K562 (cell line): ENCODE measurements at places on chromosomes 2 and 18. TPM values are rescaled to one million over a fixed set of nuclear protein-coding genes. Genes with fewer than 3 reads are reported as not detected.
A peak's percentile ranks its signal among the peaks of the same experiment; 100 is the strongest.

The PSMD14 gene
- 166 and 175 TPM in 2 replicates for total RNA-seq

GRCh38 chr2:8103085-8103708 lies 578.7 kb upstream of the ID2 start:
- no peak for DNase-seq

The NOL4 gene
- total RNA-seq, result not detected in 2 replicates

- peak; percentile 34 for DNase-seq
These were observed 112.8 kb downstream of the CDC42EP3 start for GRCh38 chr2:37558623-37559022.

- DNase-seq, result no peak
These were observed 670.4 kb downstream of the ADCYAP1 start for GRCh38 chr18:1575084-1575483.

The GCKR gene
- total RNA-seq, result 0.25 and 0.55 TPM in 2 replicates

GRCh38 chr18:37429791-37430190 lies 135.8 kb downstream of the CELF4 start:
- no peak for DNase-seq

DNA sequence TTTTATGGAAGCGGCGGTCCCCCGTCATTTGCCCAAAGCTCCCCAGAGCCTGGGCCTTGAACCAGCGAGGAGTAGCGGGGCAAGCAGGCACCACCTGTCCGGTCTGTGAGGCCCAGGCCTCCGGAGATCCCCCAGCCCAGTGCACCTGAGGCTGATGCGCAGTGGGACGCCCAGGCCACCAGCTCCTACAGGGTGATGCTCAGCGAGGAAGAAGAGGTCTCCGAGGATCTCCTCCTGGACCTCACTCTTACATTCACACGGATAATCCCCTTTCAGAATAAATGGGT lies 220.2 kb downstream of the NDUFA10 start:
- DNase-seq, result no peak

DNA sequence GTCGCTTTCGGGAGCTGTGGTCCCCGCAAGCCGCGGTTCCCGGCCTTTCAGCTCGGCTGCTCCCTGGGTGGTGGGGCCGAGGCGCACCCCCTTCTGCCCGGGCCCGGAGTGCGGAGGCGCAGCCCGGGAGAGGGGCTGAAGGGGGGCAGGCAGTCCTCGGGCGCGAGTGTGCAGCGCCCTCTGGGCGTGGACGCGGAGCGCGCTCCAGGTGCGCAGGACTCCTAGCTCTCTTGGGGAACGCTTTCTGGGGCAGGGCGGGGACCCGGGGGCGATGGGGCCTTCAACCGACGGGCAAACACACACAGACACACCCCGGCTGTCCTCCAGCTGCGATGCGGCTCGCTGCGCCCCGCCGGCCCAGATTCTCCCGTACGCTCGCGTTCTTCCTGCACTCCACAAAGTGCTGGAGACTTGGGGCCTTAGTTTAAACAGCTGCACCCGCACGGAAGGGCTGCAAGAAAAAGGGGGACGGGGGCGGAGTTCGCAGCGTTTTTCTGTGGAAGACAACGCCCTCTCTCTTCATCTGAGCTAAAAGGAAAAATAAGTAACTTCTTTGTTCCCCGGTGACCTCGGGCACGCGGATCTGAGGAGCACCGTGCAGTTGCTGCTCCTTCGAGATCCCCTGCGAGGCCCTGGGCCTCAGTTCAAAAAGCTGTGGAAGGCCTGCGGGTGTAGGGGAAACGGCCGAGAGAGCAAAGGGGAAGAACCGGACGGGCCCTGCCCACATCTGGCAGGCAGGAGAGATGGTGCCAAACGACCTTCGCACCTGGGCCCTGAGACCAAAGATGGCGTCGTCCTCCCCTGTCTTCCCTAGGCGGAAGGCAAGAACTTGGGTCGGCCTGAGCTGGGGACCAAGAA lies 593 bp upstream of the SDC1 start:
- DNase-seq, result peak; percentile 78

DNA sequence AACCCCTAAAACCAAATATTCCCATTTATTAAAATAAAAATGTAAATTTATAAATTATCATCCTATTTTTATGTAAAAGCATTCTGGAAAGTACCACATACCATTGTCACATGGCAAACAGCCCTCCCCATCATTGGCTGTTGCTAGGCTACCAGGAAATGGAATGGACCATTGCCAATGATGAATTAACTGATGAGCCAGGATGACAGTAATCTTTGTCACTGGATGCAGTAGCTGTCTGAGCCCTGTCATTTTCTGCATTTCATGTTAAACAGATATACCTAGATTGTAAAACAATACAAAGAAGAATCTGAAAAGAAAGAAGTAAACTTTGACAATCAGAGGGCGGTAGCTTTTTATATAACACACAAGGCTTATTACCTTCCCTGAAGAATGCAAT lies 641.4 kb downstream of the BCL11A start:
- DNase-seq, result peak; percentile 31

DNA sequence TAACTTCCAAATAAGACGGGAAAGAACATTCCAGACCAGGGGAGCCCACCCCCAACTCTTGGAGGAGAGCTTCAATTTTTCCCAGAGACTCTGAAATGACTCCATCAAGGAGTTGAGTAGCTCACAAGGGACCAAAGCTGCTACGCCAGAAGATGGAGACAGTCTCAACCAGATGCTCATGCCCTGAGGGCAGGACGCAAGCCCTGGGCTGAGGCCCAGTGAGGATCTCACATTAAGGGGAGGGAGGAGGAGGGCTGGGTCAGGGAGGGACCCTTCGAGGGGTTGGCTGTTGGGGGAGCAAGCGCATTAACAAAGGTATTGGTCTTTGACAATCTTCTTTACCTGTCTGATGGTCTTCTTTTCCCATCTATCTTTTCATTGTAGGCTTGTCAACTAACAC lies 141.3 kb upstream of the SLC1A4 start:
- DNase-seq, result no peak

The HOXD9 gene
- total RNA-seq, result not detected in 2 replicates

The LYG1 gene
- 0.91 and 1.3 TPM in 2 replicates for total RNA-seq

The DPP4 gene
- total RNA-seq, result 0.11 and 0.18 TPM in 2 replicates

DNA sequence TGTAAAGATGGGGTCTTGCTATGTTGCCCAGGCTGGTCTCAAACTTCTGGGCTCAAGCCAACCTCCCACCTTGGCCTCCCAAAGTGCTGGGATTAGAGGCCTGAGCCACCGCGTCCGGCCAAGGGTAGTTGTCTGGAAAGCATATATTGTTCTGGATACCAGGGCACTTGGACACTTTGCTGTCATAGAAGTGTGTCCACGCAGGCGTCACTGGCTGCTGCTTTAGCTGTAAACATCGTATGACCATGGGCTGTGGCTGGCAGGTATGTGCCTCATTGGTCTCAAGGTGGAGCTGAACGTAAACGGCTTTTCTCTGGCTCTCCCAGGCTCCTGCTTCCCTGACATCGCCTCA lies 3.2 kb upstream of the GPR35 start:
- no peak for DNase-seq

- no peak for DNase-seq
These were observed 16.9 kb upstream of the DAPL1 start for GRCh38 chr2:158778243-158778642.

- DNase-seq, result no peak
These were observed 5.7 kb downstream of the CHPF start for GRCh38 chr2:219537657-219538488.

The ARHGAP28 gene
- 5.2 and 6.1 TPM in 2 replicates for total RNA-seq

GRCh38 chr2:128322715-128323554 lies 4.3 kb upstream of the HS6ST1 start:
- no peak for DNase-seq

The AFF3 gene
- 0.02 and 0.11 TPM in 2 replicates for total RNA-seq

The CYRIA gene
- 2.8 and 4.9 TPM in 2 replicates for total RNA-seq

- no peak for DNase-seq
These were observed 6.5 kb upstream of the SMAD2 start for GRCh38 chr18:47936952-47937351.

GRCh38 chr2:160140471-160140870 lies 59.6 kb downstream of the ITGB6 start:
- no peak for DNase-seq

- DNase-seq, result no peak
These were observed 138.9 kb downstream of the DYSF start for GRCh38 chr2:71592181-71592711.

DNA sequence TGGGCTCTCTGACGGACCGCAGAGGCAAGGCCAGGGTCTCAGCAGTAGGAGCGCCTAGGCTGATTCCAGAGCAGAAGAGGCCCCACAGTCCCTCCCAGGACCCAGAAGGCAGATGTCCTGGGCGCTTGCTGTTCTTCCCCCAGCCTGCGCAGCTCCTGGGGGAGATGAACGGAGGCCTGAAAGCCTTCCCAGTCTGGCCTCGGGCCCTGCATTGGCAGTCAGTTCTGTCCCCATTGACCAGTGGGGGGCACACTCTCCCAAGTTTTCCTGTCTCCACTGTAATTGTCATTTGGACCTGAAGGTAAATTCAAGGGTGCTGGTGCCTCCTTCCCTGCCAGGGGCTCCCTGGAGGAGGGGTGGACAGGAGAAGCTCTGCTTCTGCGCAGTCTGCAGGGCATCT lies 345.7 kb downstream of the CYP26B1 start:
- DNase-seq, result peak; percentile 62

DNA sequence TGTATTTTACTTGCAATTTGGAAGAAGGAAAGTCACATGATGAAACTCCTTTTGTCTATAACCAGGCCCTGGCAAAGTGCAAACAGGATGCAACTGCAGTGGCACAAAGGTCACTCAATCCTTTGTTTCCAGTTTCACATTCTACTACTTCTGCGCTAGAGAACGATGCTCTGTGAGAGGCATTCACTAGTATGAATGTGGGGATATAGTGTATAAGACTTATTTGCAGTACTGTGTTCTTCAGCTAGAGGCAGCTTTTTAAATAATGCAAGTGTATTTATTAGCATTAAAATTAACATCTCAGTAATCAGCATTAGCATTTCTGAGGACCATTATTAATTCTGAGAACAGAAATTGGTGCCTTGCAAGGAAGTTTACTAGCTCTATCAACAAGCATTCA lies 68.9 kb downstream of the PRPF40A start:
- no peak for DNase-seq

The SKA1 gene
- total RNA-seq, result 38.1 and 41.2 TPM in 2 replicates

DNA sequence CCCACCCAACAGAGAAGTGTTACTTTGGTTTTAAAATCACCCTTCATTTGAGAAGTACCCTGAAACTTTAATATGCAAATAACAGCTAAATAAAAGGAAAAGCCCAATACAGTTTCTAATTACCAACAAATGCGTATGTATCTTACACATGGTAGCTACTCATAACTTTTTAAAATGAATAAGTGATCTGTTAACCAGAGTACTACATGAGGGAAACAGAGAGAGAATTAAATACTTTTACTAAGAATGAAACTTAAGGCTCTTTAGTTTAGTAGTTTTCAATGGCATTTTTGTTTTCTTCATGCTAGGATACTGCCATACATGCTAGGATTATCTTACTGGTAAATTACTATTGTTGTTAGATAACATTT lies 39.1 kb upstream of the NABP1 start:
- DNase-seq, result no peak

- DNase-seq, result no peak
These were observed 605 bp downstream of the WNT6 start for GRCh38 chr2:218859988-218860831.

- DNase-seq, result no peak
These were observed 232.5 kb downstream of the PTGR3 start for GRCh38 chr18:74976331-74976909.
